ENCODE measurements at places on chromosomes 3 and 15.

- no peak for DNase-seq
Observed at GRCh38 chr3:30520699-30521098, 85.7 kb upstream of the TGFBR2 start.

- DNase-seq, result no peak
Observed at GRCh38 chr3:45937206-45938042, 5.8 kb upstream of the CXCR6 start.

- no peak for DNase-seq
Observed at GRCh38 chr3:169009453-169009852, 654.1 kb downstream of the MECOM start.

GRCh38 chr15:64478863-64479262 is 18.5 kb downstream of the ZNF609 start:
- DNase-seq, result no peak

DNA sequence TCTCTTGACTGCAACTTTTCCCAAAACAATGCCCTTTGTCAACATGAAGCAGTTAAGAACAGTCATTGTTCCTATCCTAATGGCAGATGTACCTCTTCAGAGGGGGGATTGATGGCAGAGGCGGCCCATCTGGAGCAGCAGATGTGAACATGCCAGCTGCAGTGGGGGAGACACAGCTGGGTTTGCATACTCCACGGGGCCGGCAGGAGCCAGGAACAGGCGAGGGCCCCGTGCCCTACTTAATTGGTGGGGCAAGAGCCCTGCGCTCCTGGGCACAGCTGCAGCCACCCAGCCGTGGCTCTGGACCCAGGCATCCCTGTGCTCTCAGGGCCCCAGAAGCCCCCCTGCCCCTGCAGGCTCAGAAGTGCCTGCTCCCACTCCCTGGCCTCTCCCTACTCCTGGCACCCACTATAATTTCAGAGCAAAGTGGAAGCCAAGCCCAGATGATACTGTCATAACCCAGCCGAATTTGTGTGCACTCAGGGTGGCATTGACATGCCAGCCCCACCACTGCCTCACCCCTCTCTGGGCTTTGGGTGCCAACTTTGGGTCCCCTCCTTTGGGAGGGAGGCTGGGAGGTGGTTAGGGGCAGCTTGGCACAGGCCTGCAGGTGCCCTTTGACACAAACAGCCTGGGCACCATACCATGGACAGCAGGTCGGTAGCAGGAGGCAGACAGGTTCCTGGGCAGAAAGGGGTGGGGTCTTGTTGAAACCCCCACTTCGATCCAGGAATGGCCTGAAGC is 34.6 kb downstream of the ROPN1B start:
- DNase-seq, result no peak

- no peak for DNase-seq
Observed at GRCh38 chr15:93056836-93057235, 32.2 kb downstream of the RGMA start.

- DNase-seq, result no peak
Observed at GRCh38 chr15:59896663-59897074, 107.4 kb upstream of the FOXB1 start.

- DNase-seq, result no peak
Observed at GRCh38 chr15:69997161-69997485, 100.6 kb downstream of the TLE3 start.

DNA sequence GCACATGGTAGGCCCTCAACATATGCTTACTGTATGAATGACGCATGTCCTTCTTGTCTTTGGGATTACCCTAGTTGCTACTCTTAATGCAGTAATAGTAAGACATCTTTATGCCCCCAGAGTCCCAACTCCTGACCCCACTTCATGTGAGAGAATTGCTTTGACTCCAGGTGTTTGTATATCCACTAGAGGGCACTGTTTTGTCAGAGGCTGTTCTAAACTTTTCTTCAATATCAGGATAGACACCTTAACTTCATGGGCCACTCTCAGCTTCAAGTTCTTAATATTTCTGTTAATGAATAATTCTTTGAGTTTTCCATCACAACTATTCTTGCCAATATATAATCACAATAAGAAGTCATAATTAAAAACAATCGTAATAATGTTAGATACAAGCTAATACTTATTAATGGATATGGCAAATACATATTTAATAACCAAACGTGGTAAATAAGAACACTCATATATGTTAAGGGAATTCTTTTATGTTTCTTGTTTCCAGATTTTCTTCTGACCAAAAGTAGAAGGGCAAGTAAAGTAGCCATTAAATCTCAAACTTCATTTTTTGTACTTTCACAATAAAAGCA is 337.2 kb upstream of the DNAJC19 start:
- no peak for DNase-seq

DNA sequence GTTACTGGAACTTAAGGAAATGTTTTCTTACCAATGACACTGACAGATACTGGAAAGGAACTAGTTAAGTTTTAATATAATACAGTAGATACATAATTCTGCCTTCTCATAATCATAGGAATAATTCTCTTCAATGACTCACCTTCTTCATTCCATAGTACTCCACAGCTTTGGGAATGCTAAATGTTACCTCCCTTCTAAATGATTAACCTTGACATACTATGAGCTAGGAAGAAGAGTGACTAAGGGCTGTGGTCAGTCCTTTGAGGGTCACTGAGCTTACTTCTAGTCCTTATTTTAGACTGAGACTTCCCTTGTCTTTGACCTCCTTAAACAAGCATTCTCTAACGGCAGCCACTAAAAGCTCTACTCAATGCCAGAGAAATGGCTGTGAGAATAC is 69.6 kb upstream of the PPIB start:
- no peak for DNase-seq

All from stimulated activated CD8-positive, alpha-beta memory T cell treated with anti-CD3 and anti-CD28 coated beads, Interleukin-7, amount 100 ng/mL, for 1 hour (primary cell).